ENCODE measurements at places on chromosomes 3 and 15.

DNA sequence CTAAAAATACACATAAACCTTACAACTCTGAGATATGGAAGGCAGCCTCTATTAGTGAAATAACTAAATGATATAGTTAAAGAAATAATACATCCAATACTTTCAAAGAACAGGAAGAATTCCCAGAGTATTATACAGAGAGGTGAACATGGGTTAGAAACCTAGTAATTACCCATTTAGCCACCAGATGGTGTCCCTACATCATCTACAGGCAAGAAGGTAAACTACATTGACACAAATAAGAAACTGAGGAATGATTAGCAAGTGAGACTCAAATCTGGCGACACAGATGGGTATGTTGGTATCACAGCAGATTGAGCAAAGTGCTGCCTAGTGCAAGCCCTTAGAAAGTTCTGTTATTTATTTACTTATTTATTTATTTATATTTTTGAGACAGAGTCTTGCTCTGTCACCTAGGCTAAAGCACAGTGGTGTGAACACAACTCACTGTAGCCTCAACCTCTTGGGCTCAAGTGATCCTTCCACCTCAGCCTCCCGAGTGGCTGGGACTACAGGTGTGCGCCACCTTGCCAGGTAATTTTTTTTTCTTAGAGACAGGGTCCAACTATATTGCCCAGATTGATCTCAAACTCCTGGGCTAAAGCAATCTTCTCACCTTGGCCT lies 28.2 kb downstream of the NEK4 start:
- no peak for DNase-seq

DNA sequence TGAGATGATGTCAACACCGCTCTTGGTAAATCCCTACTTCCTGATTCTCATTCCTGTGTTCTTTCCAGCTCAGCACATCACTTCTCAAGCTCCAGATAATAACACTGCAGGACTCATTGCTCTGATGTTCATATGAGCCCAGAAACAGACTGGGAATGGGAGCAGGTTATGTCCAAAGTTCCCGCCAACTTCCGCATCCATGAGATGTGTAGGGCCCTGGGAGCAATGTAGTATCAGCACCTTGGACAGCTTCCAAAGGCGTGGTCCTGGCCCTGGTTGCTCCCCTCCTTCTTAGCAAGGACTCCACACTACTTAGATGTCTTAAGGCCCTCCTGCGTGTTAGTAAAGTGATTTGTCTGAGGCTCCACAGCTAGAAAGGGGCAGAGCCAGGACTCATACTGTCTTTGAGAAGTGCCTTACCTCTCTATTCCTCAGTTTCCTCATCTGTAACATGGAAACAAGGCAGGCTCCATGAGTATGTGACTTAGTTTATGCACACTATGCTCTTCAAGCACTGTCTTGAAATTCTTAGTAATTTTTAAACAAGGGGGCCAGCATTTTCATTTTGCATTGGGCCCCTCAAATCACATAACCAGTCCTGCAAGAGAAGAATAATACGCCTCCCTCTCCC lies 27.9 kb upstream of the SLC6A1 start:
- no peak for DNase-seq

GRCh38 chr3:72031581-72031980 lies 246.6 kb upstream of the PROK2 start:
- no peak for DNase-seq

DNA sequence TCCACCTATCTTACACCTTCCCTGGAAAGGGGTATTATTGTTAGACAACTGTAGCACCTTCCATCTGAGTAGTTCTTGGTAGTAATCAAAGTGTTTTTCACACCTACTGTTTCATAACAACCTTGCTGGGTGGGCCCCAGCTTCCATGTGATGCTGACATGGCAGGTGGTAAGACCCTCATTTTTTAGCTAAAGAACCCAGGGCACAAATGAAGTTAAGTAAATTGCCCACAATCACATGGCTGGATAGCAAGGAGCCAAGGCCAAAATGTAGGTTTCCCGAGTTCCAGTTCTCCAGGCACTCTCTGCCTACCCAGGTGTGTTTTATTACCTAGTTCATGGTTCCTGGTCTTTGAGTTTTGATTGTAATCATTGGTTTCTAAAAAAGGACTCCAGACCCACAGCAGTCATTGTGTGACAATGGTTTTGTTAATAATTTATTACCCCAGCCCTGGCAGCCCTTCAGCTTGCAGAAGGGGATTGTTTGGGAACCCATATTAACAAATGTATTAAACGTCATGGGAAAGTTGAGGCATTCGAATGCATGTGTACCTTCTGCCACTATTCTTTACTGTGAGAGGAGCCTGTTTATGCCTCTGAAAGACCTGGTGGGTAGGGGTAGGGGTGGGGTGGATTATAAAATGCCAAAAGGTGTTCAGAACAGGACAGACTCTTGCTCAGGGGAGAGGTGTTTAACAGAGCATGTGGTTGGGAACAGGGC lies 222.2 kb upstream of the BHLHE40 start:
- no peak for DNase-seq

- no peak for DNase-seq
Measured at GRCh38 chr15:51310064-51310463, 28.3 kb downstream of the CYP19A1 start.

DNA sequence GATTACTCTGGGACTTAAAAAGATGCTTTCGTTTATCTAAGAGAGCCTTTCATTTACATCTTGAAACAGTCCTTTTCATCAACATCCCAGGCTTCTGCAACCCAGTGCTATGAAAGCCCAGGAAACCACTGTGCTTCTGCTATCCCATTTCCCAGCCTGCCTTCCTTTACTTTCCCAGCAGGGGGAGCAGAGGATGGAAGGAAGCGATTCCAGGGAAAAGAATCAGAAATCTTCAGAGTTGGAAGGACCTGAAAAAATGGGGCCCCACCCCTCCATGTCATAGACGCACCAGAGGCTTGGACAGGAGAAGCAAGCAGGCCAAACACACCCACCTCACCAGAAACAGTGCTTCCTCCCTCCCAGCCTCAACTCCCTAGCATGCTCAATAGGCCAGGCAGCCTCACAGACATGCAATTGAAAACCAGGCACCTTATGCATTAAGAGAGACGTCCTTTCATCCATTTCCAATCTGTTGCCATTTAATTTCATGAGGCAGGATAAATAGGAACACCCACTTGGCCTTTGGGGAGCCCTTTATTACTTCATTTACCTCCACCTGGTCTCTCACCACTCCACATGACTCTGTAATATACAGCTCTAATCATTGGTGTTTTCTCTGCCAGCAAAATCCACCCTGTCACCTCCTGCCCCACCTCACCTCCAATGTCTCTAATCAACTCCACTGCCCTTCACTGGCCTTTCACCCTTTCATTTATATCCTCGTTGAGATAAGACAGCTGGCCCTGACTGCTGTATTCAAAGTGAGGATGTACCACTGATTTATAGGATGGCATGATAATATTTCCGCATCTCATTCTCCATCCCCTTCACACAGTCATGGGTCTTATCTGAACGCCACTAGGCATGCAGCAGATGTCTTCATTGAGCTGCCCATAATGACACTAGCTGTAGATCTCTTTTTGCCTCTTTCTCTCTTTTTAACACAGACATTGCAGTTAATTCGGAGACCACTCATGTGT lies 583.9 kb downstream of the NTRK3 start:
- DNase-seq, result no peak

- DNase-seq, result no peak
Measured at GRCh38 chr3:105323274-105323599, 43.5 kb upstream of the ALCAM start.

GRCh38 chr3:55218577-55218976 lies 268.5 kb downstream of the WNT5A start:
- DNase-seq, result no peak

All from hypothalamus (tissue), 51 donors.